Natural killer cell treated with Interleukin-12 subunit alpha and Interleukin-12 subunit beta and Interleukin-15 and Interleukin-18, amount 100 ng/mL, for 72 hours (primary cell): ENCODE measurements at places on chromosomes 6 and 20.

DNA sequence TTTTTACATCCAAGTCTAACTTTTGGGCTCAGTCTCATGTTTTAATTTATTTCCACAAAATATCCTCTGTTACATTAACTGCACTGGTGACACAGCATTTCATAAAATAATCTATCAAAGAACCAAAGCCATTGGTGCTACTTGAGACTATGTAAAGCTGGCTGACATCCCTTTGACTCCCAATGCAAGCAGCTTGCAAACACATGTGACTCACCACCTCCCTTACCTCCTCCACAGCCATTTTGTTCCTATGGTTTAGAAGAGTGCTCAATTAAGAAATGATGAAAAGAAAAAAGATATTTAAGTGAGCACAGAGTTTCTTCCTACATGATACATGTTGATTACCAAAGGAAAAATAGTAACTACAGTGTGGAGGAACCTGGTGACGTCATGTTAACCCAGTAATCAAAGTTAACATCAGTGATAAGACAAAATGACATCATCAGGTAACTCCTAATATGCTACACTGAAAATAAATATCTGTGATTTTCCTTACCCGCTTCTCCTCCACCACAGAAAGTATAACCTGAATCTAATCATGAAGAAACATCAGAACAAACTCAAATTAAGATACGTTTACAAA lies 53.3 kb upstream of the LGSN start:
- DNase-seq: no peak

- no peak for DNase-seq
Observed at GRCh38 chr6:116564921-116565872, 6.1 kb upstream of the RWDD1 start.

- DNase-seq: no peak
Observed at GRCh38 chr6:38153076-38153797, 333.7 kb downstream of the ZFAND3 start.

DNA sequence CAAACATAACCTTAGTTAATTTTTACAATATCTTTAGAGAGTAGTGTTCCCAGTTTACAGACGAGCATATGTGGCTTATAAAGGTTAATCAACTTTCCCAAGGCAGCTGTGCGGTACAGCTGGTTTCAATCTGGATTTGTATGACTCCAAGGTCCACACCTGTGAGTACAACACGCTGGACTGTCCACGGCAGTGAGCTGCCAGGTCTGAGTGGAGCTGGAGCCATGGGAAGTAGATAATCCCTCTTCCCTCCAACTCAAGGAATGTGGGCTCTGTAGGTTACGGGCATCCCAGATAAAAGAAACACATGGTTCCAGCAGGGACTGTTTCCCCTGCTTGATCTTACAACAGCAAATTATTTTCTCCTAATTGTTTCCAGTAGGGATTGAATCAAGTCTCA lies 102.2 kb downstream of the SOD2 start:
- DNase-seq: no peak

- DNase-seq: no peak
Observed at GRCh38 chr6:124028117-124028516, 224.5 kb downstream of the NKAIN2 start.

DNA sequence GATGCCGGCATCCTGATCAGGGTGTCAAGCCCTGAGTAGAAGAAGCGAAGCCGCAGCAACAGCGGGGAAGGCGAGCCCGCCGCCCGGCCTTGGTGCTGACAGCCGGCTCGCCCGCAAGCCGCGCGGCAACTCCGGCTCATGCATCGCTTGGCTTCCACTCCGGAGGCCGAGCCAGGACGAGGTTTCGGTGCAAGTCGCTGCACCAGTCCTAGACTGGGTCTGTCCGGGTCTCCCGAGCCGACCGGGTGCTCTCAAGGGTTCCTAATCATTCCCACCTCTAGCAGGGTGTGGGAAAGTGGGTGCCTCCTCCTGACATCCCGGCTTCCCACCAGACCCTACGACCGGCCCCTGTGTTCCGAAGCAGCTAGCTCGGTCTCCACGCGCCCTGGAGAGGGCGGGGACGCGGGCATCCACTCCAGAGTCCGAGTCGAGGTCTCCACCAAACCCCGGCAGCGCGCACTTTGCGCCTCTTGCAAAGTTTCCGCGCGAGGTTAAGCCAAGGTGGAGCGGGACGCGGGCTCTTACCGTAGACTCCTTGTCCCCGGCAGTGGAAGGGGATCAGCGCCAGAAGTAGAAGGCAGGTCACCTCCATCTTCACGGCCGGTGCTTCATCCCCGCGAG lies 1.4 kb downstream of the MDGA1 start:
- peak; percentile 60 for DNase-seq

DNA sequence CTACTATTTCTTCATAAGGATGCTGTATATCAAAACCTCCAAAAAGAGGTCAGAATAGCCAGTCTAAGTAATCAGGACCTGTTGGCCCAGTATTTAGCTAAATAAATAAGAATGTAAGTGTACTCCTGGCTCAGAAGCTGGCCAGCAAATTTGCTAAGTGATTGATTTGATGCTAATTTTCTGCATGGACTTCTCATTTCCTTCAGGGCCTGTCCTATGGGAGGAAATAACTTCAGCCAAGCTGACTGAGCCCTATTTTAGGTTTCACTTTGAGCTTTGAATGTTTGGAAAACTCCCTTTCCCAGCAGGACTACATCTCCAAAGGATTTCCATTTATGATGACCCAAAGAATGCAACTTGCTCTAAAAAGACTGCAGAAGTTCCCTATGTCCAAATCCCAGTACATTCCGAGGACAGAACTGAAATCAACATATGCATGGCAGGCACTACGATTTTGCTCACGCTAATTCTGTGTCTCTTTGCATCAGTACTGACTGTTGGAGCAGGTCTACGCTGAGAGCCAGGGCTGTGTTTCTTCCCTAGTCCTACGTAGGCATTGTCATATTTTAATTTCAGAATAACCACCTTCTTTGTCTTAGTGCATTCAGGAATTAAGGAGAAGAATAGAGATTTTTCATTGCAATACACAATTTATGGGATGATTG lies 441.4 kb upstream of the PLCB4 start:
- no peak for DNase-seq

DNA sequence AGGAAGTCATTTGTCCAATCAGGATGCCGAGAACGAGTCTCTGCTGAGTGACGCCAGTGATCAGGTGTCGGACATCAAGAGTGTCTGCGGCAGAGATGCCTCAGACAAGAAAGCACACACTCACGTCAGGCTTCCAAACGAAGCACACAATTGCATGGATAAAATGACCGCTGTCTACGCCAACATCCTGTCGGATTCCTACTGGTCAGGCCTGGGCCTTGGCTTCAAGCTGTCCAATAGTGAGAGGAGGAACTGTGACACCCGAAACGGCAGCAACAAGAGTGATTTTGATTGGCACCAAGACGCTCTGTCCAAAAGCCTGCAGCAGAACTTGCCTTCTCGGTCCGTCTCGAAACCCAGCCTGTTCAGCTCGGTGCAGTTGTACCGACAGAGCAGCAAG lies 281.5 kb downstream of the TSHZ2 start:
- no peak for DNase-seq

- DNase-seq: no peak
Observed at GRCh38 chr20:17902531-17903083, 66.0 kb downstream of the SNX5 start.

DNA sequence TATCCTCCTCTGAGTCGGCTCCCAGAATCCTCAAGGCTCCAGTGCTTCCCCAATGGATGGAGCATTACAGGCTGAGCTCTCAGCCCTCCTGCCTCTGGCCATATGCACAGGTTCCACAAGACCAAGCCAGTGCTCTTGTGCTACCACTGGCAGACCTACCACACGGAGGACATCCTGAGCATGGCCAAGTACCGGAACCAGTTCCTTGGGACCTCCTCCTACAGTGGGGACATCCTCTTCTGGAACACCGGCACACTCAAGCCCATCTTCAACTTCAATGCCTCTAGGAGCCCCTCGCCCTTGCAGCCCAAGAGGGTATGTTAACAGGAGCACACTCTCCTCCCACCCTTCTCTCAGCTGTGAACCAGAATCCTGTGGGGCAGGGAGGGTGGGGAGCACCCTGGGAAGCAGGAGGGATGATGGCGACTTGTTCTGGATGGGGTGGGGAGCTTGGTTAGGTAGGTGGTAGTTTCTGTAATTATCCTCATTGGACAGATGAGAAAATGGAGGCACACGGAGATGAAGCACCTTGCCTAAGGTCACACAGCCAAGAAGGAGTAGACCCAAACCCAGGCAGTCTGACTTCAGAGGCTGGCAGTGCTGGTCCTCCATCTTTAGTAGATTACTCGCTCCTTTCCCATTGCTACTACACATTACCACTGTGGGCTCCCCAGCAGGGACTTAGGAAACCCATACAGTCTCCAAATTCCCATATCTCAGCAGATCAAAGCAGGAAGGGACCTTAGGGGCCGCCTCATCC lies 58.6 kb downstream of the EFCAB8 start:
- no peak for DNase-seq

DNA sequence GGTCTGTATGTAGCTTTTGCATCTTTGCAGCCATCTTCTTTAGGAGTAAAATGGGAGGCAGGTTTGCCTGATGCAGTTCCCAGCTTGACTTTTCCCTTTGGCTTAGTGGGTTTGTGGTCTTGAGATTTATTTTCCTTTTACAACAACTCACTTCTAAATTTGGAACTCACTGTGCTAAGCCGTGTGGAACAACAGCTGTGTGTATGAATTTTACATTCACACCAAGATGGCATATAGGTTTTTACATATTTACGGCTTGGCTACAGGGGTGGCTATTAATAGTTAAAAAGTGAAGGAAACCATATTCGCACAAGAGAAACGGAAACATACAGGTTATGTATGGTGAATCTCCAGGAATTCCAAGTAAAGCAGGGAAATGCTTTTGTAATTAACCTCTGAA lies 2.5 kb downstream of the TTLL2 start:
- no peak for DNase-seq

- no peak for DNase-seq
Observed at GRCh38 chr6:152696522-152696921, 1.2 kb upstream of the MYCT1 start.

- no peak for DNase-seq
Observed at GRCh38 chr6:94045099-94045829, 625.9 kb upstream of the EPHA7 start.

DNA sequence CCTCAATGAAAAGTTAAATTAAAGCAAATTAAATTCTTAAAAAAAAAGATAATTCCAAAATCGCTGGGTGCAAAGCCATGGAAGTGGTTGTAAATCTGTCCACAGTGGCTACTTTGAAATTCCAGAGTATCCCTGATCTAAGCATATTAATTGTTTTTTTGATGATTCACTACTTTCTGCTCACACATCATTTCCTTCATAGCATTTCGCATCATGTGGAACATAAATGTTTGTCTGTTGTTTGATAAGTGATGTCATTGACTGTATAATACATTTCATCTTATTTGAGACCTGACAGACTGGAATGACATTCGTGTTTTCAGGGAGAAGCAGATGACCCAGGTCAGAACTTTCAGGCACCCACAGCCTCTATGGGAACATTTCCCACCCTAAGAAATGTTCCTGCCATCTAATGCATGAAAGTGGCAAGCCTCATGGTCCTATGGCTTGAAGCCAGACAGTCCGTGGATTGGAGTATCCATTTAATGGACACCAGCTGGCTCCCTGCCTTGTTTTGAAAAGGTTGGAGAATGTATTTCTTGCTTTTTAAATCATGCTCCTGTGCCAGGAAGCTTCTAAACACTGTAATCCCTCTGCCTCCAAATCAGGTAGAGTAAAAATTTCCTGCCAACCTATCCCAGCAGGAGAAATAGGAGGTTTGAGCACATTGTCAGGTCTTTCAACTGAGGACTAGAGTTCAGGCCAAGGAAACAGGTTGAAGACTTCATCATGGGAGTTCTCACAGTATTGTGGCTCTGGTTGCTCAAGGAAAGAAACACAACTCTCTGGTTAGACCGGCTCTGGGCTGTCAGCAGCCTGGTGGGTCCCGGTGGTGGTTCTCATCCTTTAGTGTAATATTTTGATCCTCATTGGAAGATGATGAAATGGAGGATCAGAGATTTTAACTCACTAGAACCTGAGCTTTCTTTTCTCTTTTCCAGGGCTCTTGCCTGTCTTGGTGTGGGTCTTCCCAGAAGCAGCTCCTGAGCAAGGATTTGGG lies 157.9 kb downstream of the SLC24A3 start:
- DNase-seq: no peak

GRCh38 chr6:134235937-134236751 lies 81.8 kb downstream of the SGK1 start:
- DNase-seq: no peak

GRCh38 chr6:15264902-15265761 lies 19.3 kb downstream of the JARID2 start:
- no peak for DNase-seq

DNA sequence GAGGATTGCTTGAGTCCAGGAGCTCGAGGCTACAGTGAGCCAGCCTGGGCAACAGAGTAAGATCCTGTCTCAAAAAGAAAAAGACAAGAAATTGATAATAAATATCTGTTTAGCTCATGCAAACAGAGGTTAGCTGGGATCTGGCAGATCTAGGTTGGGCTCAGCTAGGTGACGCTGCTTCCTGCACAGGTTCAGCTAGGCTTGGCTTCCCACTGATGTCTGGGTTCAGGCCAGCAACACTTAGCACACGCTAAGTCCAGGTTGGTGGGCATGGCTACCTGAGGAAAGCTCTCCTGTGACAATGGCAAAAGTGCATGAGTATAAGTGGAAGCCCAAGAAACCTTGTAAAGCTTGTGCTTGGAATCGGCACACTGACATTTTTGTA lies 48.7 kb downstream of the RIN2 start:
- DNase-seq: no peak

DNA sequence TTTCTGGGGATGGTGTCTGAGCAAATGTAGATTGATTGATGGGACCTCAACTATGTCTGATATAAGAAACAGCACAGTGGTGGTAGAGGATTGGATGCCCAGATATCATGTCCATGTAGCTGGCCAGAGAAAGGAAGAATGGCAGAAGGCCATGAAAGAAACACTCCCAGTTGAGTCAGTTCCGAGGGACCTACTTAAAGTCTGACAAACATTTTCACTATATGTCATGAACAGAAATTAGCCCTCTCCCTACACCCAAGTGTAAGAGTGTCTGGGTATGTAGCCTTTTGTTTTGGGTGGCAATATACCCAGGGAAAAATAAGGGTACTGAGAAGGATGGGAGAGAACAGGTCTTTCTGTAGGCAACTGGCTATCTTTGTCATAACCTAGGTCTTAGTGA lies 434.2 kb downstream of the BCKDHB start:
- no peak for DNase-seq

GRCh38 chr6:167682125-167682524 lies 144.6 kb upstream of the AFDN start:
- no peak for DNase-seq

GRCh38 chr20:38315290-38315966 lies 11.5 kb downstream of the BPI start:
- no peak for DNase-seq

DNA sequence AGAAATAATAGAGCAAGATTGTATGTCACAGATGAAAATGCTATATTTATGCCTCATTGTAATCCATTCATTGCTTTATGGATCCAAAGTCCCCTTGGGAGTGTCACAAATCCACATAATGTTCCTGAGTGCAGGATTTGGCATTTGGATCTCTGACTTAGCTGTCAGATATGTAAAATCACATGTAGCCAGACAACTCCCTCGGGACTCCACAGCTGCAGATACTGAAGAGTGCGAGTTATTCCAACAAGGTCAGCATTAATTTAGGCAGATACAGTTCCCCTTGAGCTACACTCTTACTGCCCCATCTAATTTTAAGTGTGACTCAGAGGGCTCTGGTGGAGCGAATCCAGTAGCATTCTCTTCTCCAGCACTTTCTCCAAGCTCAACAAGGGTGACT lies 433.2 kb downstream of the CD83 start:
- DNase-seq: no peak

GRCh38 chr6:151729829-151730495 lies 77.5 kb upstream of the ESR1 start:
- DNase-seq: no peak
